ENCODE measurements at places on chromosomes 5 and 9.

GRCh38 chr5:123278284-123278683 is 144.9 kb downstream of the CEP120 start:
- DNase-seq = no peak

DNA sequence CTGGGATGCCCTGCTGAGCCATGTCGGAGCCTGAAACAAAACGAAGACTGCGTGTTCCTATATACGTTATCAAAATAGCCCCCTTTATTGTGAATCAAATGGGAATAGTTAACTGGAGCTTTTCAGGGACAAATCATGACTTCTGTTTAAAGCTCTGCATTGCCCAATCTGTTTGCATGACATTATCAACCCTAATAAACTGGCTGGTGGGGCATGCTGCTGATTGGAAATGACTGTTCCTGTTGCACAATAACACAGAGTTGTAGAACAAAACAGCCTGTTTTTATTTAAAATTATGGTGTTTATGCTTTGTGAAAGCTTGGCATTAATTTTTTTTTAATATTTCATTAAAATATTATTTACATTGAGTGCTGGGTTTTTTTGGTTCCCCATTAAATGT is 215.5 kb downstream of the TMEM167A start:
- no peak for DNase-seq

- DNase-seq = no peak
Observed at GRCh38 chr9:29213417-29214153, 1640.3 kb upstream of the C9orf72 start.

DNA sequence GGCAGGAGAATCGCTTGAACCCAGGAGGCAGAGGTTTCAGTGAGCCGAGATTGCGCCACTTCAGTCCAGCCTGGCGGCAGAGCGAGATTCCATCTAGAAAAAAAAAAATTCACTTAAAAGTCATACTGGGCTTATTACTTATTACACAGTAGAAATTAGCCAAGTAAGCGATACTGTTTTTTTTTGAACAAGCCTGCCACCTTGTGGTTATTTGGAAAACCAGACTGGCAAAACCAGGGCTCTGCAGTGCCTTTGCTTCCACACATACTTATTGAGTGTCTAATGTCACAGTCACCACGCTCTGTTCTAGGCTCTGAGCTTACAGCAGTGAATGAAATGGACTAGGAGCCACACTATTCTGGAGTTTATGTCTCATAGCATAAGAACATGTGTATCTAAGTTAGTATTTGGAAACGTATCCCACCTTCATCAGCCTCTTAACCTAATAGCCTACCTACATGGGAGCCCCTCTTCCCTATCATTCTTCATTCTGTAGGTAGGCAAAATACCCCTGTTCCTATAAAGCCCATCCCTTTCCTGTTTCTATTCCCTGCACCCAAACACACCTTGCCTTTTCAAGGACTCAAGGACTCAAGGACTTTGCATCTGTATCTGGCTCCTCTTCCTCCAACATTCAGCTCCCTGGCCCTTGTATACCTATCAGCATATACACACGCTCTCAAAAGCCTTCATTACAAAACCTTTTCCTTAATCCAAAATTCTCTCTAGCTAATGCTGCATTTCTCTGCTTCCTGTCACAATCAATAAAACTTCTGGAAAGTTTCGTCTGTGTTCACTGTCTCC is 13.9 kb upstream of the BASP1 start:
- no peak for DNase-seq
